ENCODE measurements at places on chromosomes 3 and 15.

GRCh38 chr3:153513236-153513635 is 351.2 kb downstream of the RAP2B start:
- DNase-seq = no peak

DNA sequence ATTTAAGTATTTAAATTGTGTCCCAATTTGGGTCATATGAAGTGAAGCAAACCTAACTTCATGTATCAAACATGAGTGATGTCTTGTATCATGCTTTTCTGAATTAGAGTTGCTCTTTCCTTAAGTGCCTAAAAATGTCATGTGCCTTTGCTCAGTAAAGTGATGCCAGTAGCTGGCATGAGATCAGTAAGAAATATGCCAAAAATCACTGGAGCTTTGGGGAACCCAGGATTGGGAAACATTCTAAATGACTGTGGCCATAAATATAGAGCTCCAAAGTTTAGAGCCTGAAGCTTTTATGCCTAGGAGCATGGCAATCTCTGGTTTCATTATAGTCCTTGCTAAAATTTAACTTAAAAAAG is 33.8 kb downstream of the RBMS3 start:
- no peak for DNase-seq

- peak; percentile 64 for DNase-seq
Measured at GRCh38 chr3:197749315-197749600, 425 bp upstream of the FYTTD1 start.

- no peak for DNase-seq
Measured at GRCh38 chr3:72289692-72290071, 504.7 kb upstream of the PROK2 start.

All from effector CD4-positive, alpha-beta T cell (primary cell).